ENCODE measurements at places on chromosomes 7 and 10. TPM values are rescaled to one million over a fixed set of nuclear protein-coding genes. Genes with fewer than 3 reads are reported as not detected.

BAIAP2L1 gene
- polyA plus RNA-seq, result 19.4 TPM

ZNF786 gene
- 4.0 TPM for polyA plus RNA-seq

LAMB1 gene
- 11.2 TPM for polyA plus RNA-seq

PALD1 gene
- 6.4 TPM for polyA plus RNA-seq

CHN2 gene
- 26.5 TPM for polyA plus RNA-seq

DNA sequence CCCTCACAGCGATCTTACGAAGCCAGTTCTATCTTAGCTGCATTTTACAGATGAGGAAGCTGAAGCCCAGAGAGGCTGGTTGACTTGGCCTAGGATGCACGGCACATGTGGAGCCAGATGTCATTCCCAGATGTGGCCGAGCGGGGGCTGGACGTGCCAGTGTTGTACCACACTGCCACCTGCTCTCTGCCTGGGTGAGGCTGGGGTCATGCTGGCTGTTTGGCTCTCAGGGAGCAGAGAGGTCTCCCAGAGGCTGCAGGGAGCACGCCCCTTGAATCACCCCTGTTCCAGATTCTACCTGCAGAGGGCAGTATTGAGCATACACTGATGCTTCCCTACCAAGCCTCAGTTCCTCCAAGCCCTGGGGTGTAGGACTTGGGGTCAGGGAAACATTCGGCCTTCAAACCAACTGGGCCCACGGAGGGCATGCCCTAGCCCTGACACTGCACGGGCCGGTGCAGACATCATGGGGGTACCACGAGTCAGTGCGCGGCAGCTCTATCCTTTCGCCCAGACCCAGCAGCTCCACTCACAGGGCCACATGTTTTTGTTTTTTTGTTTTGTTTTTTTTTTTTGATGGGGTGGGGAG lies 3.8 kb upstream of the GTF2IRD1 start:
- DNase-seq, result peak; percentile 39

- DNase-seq, result no peak
Measured at GRCh38 chr7:132681951-132682350, 105.7 kb upstream of the PLXNA4 start.

DNA sequence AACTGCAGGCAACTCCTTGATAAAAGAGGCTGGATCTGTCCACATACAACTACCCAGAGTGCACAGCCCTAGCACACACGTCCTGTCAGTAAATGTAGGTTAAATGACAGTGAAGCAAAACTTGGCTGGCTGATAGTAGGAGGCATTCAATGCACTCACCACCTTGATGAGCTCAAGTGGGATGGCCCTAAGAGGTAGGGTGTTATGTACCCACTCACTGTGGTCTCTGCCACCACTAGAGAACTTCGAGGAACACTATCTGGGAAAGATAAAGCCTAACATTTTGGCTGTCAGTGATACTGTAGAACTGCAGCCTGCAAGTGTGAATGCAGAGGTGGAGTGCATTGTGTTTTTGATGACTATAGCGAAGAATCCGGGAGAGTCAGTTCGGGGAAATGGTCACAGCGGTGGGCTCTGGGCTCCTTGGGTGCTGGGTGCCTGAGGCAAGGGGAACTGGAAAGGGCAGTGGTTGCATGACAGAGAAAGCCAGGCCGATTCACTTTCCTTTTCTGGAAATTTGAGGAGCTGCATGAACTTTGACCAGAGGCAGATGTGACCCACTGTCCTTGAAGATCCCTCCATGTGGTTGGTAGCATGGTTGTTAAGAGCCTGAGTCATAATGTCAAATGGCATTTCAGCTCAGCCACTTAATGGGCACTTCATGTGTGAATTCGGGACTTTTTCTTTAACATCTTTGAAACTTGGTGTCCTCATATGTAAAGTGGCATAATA lies 93.1 kb upstream of the ZPBP start:
- no peak for DNase-seq

- peak; percentile 86 for DNase-seq
Measured at GRCh38 chr10:15370856-15371701, at the start of gene FAM171A1. Gene FAM171A1 (minus strand): TSS chr10:15371289. CDS start chr10:15371052, 237 bp downstream.

GRCh38 chr10:73774637-73775036 lies 7.2 kb upstream of the CHCHD1 start:
- DNase-seq, result no peak

DNA sequence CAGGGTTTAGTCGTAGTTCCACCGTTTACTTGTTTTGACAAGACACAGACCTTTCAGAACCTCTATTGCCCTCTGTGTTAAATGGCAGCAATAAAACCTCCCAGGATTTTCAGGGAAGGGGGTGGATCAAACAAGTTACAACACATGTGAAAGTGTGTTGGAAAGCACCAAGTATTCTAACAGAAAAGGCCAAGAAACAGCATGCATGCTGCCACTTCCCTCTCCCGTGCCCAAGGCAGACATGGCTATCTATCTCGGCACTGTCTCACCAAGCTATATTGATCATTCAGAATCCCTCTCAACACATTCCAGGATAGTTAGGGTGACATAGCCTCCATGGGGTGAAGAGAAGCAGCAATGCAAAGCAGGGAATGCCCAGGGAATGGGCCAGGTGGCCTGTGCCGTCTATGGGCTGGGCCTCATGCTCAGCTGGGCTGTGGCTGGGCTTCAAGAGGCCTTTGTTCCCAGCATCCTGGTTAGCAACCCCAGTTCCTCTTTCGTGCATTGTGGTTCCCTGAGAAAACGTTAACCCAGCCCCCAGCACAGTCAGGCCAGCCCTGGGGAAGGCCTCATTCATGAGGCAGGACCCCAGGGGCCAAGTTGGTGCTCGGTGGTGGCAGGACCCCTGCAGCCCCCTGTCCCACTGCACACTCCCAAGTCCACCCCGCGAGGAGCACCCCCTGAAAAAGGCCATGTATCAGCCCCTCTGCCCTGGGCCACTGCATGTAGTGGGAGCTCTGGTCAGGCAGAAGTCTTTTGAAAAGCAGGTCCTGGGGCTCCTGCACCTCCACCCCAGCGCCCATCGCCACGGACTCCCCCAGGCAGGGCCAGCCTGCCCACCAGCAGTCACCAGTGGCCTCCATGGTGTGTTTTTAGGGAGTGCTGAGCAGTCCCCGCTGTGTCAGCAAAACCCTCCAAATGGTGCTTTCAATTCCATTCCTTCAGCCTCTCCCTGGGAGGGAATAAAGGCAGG lies 25.5 kb downstream of the VSIR start:
- no peak for DNase-seq

DNA sequence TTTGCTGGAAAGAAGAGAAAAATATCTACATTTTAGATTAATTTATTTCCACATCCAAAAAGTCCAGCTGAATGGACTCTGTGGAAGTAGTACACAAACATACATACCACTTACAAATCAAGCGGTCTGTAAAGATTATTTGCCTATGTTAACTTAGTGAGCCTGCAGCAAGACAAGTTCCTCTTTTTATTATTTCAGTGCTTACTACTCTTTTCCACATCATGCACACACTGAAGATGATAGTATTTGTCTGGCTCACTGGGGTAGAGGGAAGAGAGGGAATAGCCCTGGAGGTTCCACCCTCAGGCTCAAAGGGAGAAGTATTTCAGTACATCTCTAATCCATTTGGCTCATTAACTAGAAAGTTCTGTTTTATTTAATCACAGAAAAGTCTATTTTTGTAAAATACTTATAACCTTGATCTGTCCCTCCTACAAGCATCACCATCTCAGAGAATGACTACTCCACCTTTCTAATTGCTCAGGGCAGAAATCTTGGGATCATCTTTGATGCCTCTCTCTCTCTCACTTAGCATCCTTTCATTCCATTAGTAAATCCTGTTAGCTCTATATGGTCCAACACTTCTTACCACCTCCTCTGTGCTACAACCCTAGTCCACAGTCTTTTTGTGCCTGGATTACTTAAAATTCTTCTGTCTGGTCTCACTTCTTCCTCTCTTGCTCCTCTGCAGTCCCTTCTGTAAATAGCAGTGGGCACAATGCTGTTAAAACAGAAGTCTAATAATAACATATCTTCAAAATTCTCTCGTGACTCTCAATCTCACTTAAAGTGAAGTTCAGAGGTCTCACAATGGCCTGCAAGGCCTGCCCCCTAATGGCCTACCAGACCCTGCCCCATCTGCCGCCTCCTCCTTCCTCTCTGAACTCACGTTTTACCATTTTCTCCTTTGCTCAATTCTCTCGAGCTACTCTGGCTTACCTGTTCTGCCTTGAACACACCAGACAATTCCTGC lies 64.3 kb upstream of the CCDC6 start:
- no peak for DNase-seq

- DNase-seq, result no peak
Measured at GRCh38 chr7:25121599-25121998, 3.5 kb downstream of the CYCS start.

- peak; percentile 17 for DNase-seq
Measured at GRCh38 chr10:76766682-76767081, 870.9 kb downstream of the KCNMA1 start.

DNA sequence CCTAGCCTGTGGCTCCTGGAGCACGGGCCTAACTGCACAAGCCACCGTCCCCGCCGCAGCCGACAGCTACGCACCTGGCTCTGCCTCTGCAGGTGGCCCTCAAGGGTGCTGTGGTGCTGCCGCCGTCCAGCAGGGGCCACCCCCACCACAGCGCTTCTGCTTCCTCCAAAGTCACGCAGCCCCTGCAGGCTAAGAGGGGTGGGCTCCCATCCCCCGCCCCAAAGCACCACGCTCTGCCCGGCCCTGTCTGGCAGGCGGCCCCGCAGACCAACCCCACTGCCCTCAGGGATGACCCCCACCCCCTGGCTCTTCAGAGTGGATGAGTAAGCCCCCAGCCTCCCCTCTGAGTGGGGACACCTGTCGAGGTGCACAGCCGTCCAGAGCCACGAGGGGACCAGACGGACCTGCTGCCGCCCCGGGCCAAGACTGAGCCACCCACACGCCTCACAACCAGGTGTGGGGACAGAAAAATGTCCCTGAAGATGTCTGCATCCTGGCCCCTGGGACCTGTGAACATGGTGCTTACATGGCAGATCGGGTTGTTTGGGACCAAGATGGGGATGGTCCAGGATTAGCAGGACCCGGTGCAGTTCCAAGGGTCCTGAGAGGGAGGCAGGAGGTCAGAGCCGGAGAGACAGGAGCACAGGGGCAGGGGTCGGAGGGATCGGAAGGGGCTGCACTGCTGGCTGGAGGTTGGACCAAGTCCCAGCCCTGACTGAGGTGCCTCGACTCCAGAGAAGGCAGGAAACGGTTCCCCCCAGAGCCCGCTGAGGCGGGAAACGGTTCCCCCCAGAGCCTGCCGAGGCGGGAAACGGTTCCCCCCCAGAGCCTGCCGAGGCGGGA lies 9.0 kb upstream of the ADAP1 start:
- no peak for DNase-seq

Measured in brain (organoid and tissue), 16 donors.